Mesenchymal stem cell (in vitro differentiated cells and primary cell): ENCODE measurements at places on chromosomes 7 and 10.

- DNase-seq = no peak
Measured at GRCh38 chr10:6987536-6987945, 407.5 kb upstream of the PRKCQ start.

DNA sequence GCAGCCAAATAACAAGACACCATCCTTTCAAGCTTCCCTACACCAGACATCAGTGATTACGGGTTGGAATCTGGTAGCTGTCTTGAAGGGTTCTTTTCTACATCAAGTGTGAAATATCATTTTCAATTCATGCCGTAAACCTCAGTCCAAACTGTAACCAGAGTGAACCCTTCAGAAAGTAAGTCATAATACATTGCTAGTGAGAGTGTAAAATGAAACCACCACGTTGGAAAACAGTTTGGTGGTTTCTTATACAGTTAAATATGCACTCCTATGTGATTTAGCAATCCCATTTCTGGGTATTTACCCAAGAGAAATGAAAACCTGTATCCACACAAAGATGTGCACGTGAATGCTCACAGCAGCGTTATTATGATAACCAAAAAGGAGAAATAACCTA lies 25.6 kb upstream of the ZC3HAV1L start:
- no peak for DNase-seq

DNA sequence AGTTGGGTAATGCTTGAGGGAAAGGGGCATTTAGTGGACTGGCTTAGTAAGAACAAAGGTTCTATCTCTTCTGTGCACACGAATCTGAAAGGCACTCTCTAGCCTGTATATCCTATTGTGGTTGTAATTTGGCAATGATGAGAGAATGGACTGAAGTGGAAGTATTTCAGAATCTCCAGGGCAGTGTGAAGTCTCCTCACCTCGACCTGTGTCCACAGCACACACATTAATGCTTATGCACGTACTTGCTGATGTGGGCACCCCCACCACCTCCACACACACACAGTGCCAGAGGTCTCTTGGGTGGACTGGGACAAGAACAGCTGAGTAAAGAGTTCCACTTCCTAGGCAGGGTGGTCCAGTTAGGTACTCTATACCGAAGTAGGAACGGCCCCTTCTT lies 6.9 kb downstream of the SMC3 start:
- DNase-seq = no peak

GRCh38 chr7:129845972-129846327 lies 106.8 kb downstream of the UBE2H start:
- peak; percentile 83 for DNase-seq

GRCh38 chr10:94035982-94036765 lies 42.4 kb downstream of the PLCE1 start:
- DNase-seq = no peak

GRCh38 chr7:26688388-26688787 lies 176.0 kb downstream of the SKAP2 start:
- no peak for DNase-seq

DNA sequence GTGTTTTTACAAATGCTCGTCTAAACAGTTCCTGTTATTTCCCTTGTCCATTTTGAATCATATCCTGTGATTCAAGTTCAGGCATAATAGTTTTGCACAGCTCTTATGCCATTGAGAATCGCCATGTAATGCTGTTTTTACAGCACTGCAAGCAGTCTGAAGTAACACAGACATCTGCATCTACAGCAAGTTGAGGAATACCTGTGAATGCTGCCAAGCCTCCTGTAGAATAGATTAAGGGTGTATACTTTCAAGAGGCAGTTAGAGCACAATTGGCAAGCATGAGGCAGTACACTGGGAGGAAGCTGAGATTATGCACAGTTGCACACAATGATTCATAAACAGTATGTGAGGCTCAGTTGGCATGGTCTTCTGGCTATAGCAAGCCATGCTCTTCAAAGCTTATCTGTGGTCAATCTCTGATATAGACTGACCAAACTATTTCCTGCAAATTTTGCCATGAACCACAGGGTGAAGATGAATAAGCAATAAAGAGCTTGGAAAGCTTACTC lies 121.9 kb upstream of the AKR1E2 start:
- DNase-seq = peak; percentile 84

GRCh38 chr7:138499340-138499739 lies 39.3 kb downstream of the TRIM24 start:
- no peak for DNase-seq

GRCh38 chr7:138690495-138690894 lies 10.7 kb downstream of the SVOPL start:
- DNase-seq = no peak

- peak; percentile 61 for DNase-seq
Measured at GRCh38 chr7:122166740-122167139, 22.7 kb upstream of the AASS start.

DNA sequence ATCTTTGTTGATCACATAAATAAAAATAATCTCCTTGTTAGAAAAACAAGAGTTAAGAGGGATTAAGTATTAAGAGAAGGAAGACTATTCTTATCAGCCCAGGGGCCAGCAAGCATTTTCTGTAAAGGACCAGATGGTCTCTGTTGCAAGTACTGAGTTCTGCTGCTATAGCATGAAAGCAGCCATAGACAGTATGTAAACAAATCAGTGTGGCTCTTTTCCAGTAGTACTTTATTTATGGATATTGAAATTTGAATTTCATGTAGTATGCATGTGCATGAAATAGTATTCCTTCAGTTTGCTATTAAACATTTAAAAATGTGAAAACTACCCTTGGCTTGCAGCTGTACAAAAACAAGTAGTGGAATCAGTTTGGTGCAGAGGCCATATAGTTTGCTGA lies 81.7 kb downstream of the STK31 start:
- DNase-seq = no peak

GRCh38 chr7:3294432-3295100 lies 6.5 kb upstream of the SDK1 start:
- DNase-seq = no peak

DNA sequence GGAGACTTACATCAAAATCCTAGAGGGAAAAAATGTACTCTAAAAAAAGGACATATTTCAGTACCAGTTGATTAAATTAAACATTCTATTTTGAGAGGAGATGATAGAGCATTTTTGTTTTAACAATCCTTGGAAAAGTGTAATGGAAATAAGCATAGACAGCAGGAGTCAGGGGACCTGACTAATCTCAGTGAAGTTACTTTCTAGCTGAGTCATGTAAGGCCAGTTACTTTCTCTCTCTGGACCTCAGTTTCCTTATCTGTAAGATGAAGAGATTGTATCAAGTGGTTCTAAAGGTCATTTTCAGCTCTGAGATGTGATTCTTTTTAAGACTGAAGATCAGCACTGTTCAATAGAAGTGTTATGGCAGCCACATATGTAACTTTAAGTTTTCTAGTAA lies 44.1 kb downstream of the VTI1A start:
- DNase-seq = peak; percentile 30

DNA sequence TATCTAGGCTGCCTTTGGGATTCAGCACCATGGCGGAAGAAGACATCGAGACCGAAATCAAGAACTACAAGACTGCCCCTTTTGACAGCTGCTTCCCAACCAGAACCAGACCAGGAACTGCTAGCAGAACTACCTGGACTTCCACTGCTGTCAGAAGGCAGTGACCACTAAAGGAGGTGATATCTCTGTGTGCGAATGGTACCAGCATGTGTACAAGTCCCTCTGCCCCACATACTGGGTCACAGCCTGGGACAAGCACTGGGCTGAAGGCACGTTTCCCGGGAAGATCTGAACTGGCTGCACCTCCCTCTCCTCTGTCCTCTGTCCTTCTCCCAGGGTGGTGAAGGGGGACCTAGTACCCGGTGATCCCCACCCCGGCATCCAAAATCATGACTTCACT lies 25.6 kb upstream of the PDIA4 start:
- DNase-seq = no peak

DNA sequence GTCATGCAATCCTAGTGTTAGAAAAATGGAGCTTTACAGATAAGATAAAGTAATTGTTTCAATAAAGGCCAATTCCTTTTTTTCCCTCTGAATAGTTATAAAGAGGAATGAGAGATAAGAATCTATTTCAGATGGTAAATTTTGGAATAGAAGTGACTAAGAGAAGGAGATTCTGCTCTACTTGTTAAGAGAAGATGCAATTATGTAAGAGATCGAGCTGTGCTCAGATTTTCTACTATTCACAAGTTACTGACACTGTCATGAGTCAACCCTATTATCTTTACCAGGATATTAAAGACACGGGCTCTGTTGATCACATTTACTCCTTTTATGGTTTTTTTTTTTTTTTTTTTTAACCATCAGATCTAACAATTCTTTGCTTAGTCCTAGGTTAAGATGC lies 511.3 kb downstream of the ARL4A start:
- DNase-seq = peak; percentile 38

DNA sequence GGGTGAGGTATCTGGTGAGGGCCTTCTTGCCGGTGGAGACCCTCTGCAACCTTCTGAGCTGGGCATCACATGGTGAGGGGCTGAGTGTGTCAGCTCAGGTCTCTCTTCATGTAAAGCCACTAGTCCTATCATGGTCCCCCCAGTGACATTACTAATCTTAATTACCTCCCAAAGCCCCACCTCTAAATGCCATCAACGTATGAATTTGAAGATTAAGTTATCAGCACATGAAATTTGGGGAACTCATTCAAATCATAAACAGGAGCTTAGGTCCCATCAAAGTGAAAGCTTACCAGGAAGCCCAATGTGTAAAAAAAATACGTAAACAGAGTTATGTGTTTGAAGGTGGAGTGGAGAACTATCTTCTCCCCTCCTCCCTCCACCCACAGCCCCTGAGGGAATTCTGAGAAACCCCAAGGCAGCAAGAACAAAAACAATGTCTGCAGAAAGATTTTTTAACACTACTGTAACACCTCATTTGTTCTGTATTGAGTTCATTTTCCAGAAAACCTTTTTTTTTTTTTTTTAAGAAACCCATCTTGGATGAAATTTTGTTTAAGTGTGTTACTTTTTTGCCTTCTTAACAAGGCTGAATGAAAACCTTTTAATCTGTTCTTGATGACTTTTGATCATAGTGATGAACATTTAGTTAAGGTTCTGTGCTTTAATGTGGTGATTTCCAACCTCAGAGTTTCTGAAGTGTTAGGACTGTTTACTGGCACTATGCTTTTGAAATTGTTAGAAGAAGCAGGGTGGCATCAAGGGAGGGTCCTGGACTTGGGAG lies 19.1 kb upstream of the PCGF5 start:
- no peak for DNase-seq

DNA sequence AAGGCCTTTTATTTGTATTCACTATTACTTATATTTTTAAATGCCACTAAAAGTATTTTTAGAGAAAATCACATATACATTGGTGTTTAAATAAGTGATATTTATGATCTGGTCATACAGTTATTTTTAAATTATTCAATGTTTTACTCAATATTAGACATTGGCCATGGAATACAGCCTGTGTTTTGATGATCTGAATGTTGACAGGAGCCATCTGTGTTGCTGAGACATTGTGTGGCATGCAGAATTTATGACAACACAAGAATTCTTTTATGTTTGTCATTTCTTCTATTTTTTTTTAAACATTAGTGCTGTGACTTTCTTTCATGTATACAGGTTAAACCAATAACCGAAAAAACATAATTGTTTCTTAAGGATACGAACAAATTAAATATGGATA lies 156.2 kb downstream of the CCSER2 start:
- no peak for DNase-seq

DNA sequence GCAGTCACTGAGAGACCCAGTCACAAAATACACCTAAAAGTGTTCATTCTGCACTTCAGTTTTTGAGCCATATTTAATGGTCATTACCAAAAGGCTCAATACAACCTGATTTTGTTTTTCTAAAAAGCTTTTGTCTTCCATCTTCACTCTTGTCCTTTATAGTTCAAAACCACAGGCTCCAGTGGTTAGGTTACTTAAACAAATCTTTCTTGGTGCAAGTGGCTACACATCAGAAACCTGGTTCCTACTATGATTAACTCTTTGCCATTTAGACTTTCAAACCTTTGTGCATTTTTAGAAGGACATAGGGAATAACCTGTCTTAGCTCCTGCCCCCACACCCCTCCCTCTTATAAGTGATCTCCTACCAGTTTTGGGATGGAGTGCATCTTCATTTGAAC lies 135.8 kb downstream of the STRA8 start:
- no peak for DNase-seq

GRCh38 chr10:12081879-12082557 lies 13.3 kb downstream of the DHTKD1 start:
- DNase-seq = peak; percentile 7

- DNase-seq = no peak
Measured at GRCh38 chr10:131009791-131010190, 301.7 kb downstream of the TCERG1L start.

DNA sequence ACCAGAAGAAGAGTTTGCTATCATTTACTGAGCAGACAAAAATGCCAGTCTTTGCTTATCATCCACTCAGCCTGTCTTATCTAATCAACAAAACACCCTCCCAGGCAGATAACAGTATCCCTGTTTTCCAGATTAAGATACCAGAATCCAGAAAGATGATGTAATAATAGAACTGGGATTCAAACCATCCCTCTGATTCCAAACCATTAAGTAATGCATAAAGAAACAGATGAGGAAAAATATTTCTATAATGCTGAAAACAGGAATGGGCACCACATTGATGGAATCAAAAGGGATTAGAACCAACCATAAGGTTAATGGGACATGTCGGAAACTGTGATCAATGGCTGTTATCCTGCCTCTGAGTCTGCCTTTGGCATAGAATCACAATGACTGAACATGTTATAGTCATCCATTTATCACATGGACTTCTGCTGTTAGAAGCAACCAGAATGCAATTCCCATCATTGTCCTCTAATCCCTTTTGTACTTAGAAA lies 92.1 kb upstream of the RSU1 start:
- peak; percentile 49 for DNase-seq

DNA sequence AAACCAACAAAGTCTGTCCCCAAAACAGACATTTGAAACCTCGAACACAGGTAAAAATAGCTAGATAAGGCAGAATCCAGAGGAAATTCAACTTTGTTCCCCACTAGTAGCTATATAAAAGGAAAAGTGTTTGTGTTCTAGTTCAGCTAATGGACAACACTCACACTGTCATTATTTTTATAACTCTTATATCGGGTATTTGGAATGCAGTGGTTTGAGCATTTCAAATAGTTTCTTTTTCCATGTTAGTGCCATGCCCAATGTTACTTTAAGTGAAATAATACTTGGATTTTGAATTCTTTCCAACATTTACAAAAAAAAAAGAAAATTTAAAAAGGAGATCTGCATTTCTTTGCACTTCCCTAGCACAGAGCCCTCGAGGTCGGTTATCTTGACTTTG lies 213.6 kb downstream of the DOCK4 start:
- peak; percentile 5 for DNase-seq
